Amniotic stem cell (primary cell): ENCODE measurements at places on chromosomes 4 and X.

GRCh38 chr4:89099034-89099433 is 12.3 kb upstream of the TIGD2 start:
- DNase-seq: no peak

DNA sequence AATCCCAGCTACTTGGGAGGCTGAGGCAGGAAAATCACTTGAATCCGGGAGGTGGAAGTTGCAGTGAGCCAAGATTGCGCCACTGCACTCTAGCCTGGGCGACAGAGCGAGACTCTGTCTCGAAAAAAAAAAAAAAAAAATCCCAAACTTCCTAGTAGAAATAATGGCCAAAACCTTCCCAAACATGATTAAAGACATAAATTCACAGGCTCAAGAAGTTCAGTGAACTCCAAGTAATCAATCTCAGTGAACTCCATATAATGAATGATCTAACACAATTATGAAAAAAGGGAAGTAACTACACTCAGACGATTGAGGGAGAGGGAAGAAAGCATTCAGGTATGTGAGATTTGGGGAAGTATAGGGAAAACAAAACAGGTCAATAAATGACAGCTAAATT is 6.5 kb downstream of the FUNDC1 start:
- no peak for DNase-seq

DNA sequence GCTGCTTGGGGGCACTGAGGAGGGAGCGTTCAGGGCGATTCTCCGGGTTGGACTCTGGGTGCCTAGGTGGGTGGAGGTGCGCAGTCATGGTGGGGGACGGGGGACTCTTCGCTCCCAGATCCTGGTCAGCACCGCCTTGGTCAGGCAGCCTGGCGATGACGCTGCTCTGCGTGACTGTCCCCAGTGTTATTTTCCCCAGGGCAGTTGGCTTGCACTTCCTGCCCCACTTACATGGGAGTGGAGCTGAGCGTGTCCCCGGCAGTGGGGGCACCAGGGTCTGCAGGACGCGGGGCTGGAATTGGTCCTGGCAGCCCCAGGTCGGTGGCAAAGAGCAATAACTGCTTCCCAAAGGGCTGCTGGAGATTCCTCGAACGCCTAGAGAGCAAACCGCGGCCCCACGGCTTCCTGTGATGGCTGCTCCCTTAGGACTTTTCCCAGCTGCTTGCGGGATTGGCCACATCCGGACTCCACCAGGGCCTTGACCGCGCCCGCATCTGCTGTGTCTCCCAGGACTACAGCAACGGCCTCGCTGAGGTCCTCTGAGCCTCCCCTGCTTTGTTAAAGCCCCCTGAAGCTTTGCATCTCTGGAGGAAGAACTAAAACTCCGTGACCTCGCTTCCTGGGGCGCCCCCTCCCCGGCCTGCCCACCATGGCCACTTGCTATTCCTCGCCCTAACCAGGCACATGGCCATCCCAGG is 35.3 kb upstream of the GPR78 start:
- DNase-seq: no peak

DNA sequence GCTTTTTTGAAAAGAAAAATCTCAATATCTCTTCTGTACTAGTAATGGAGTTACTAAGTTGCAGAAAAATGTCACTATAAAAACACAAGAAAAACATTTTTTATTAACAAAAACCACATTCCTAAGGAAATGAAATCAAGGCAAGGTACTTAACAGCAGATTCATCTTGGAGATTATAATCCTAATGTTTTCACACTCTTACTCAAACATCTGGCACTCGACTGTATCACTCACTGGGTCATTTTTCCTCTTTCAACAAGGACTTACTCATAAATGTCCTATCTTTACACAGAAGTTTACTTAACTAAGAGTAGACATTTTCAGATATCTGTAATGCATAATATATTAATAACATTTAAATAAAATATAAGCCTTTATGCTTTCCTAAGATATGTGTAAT is 216.6 kb downstream of the NR3C2 start:
- no peak for DNase-seq

DNA sequence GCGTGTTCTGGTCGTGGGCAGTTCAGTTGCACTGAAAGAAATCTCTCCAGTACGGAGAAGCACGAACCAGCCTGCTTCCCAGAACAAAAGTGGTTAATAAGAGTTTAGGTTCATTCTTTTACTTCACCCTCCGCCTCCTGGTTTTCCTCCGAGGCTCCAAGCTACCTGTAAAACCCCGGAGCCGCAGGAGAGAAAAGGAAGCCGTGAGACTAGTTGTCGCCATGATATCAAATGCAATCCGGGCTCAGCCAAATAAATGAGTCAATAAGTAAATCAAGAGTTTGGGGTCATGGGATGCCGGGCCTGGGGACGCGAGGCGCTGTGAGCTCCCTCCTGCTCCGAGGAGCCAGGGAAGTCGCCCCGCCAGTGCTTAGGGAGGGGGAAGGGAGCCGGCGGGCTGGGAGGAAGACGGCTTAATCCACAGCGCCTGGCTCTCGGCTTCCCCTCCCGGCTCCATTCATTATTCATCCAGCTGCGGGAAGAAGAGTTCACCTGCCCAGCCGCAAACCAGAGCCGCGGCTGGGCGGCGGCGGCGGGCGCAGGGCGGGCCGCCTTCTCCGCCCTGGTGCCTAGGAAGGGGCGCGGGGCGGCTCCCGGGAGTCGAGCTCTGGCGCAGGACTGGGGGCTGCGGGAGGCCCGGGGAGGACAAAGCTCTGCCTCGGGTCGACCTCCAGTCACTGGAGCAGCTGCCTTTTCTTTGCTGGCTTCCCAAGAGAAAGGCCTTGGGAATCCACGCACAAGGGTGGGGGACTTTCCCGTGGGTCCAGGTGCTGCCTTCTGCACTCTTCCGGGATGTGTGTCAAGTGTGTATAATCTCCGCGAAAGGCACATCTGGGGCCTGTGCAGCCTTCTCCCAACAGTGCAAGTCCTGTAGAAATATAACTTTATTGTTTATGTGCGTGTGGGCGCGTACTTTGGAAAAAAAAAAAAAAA is 1.7 kb downstream of the FRAS1 start:
- peak; percentile 32 for DNase-seq

DNA sequence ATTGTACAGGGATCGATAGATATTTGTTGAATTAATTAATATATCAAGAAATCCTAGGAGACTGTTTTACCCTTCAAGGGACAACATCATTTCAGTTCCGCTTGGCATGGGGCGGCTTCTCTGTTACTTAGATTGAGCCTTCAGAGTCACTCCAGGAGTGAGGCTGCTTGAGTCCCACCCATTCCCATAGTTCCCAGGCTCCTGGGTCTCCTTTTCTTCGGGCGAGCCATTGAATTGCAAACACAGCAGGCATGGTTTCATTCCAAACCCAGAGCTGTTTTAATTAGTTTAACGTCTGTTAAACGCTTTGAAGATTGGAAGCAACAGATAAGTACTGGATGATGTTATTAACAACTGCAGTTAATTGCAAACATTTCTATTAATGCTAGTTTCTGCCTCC is 571 bp upstream of the EDA start:
- no peak for DNase-seq
